ENCODE measurements at places on chromosomes 12 and 14.

DNA sequence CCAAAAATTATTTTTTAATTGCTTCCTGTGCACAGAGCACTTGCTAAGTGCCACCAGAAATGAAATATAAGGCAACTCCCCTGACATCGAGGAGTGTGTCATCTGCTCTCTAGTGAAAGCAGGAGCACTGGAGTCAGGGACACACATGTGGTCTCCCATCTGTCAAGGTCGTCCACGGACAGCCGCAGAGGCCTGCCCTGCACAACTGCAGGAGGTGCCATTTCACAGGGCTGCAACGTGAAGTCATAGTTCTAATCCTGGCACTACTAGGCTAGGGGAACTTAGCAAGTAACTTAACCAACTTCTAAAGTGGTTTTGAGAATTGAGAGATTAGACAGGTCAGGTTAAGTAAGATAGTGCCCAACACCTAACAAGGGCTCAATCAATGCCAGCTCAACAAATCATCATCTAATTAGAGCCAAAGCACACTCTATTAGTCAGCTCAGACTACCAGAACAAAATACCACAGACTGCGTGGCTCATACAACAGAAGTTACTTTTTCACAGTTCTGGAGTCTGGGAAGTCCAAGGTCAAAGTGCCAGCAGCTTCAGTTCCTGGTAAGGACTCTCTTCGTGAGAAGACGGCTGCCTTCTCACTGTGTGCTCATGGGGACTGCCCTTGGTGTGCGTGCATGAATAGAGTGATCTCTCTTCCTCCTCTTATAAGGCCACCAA is 30.7 kb downstream of the FOXN3 start:
- DNase-seq: no peak

DNA sequence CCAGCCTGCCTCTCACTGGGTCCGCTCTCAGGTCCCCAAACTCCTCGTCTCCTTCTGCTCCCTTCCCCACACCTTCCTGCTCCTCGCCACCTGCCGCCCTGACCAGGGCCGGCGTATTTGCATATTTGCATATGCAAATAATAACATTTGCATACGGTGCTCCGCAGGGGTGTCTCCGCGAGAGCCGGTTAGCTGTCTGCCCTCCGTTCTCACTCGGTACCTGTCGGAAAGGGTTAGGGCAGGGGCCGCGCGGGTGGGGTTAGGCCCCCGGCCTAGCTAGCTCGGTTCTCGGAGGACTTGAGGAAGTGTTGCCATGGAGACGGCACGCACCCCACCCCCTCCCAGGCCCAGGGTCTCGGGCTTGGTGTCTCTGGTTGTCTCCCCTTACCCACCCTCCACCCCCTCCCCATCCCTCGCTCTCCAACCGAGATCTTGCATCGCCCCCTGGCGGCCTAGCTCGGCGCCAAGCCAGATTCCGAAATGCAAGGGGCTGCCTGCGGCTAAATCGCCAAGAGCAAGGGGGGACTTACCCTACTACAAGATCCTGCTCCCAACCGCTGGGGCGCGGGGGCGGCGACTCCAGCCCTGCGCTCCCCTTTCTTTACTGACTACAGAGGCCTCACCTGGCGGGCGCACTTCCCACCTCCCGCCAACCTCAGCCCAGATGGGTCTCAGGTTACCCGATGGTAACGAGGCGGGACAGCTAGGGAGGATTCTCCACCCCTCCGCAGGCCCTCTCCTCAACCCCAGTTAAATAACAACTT is 8.1 kb downstream of the STAC3 start:
- peak; percentile 89 for DNase-seq

DNA sequence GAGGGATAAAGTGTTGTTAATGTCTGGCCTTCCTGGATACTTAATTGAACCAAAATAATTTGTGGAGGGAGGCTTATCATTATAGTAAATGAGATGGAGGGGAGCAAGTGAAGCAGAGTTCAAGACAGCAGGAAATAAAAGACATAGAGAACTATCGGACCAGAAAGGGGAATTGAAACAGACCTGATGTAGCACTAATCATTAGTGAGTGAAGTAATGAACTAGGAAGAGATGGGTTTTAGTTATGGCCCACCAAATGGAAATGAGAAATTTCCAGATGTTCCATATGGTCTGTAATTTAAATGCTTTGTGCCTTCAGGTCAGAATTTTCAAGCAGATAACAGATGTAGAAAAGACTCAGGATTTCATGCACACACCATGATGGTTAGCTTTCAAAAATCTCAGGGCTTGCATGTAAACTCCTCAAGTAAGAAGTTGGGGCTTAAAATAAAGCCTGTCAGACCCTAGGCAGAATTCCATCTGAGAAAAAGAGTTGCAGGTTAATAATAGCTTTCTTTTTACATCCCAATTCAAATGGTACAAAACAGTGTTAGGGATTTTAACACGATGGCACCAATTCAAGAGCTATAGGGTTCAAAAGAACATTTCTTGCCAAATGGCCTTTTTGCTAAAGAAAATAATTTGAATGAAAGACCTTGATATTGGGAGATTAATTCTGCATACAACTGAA is 355.8 kb downstream of the FSCB start:
- no peak for DNase-seq

DNA sequence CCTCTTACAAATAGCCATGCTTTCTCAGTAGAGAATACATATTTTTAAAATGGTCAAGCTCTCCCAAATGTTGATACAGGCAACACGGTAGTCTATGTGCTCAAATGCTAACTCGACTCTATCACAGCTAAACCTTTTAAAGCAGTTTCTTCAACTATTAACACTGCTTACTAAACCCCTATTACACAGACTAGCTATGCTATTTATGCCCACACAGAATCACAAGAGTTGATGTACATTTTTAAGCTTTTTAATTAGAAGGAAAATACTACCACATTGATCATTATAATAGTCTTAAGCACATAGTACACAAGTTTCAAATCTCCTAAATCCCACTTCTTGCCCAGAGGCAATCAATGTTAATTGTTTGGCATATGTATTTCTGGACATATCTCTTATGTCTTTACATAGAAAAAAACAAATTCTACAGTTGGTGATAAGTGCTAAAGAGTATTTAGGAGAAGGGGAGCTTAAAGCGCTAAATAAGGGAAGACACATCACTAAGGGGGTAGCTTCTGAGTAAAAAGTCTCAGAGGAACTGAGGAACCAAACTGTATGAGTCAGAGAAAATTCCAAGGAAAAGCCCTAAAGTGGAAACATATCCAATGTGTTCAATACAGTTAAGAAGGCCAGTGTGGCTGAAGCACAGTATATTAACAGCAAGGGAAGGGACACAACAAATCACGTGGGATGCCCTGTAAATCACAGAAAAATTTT is 13.7 kb downstream of the HNRNPC start:
- DNase-seq: no peak

DNA sequence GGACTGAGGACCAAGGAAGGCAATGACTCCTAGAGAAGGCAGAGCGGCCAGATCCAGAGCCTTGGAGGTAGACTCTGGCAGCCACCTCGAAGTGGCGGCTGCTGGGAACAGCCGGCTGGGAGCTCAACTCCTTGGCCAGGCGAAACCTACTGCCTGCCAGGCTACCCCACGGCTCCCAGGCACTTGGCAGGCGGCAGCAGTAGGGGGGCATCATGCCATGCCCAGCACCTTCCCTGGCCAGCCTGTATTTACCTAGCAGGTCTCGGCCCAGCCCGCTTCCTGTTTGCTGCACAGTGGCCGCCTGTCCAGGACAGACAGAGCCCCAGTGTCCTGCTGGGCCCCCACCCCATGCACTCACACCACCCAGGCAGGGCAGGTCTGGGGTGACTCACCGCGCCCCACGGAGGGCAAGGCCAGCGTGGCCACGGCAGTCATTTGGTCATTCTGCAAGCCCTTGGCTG is 10.2 kb downstream of the TRPV4 start:
- DNase-seq: no peak

GRCh38 chr12:104689635-104690034 is 232.9 kb downstream of the CHST11 start:
- DNase-seq: no peak

DNA sequence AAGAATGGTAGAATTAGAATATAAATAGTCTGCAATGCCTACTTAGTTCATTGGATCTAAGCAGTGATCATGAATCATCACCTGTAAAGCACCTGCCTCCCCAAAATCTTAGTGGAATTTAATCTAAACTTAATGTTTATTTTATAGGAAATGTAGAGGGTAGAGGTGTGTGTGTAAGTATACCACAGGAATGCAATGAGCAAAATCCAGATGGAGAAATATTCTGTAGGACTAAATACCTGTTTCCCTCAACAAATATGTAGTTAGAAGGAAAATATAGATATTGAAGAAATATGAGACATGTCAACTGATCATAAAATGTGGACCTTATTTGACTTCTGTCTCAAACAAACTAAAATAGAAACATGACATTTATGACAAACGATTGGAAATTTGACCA is 839.2 kb upstream of the FBXO33 start:
- no peak for DNase-seq

DNA sequence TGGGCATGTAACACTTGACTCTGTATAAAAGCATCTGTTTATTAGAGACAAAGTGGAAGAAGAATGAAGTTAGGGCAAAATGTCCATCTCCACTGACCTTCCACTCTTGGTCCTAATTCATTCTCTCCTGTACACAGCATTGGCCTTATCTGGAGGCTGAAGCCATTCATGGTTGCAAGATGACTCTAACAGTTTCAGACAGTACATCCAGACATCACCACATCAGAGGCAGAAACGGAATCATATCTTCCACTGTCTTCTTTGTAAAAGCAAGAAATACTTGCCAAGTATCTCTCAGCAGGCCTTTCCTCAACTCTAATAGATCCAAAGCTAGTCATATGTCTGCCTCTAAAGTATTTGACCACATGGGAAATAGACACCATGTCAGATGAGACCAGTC is 41.1 kb downstream of the PTHLH start:
- DNase-seq: no peak

DNA sequence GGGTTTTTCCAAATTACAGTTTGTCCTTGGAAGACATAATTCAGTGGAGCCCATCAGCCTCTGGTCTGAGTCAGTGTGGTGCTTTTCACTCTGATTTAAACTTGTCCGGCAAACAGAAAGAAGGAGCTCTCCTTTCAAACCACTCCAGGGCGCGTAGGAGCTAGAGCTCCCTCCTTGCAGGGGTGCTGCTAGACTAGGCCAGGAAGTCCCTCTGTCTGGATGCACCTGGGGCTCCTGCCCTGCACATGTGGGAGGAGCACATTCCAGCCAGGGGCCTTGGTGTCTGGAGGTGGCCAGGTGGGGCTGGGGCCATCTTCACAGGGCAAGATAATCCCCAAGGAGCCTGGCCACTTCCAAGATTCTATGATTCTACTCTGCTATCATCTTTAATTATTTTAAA is 3.1 kb downstream of the SERPINA3 start:
- no peak for DNase-seq

GRCh38 chr14:92952481-92953298 is 29.7 kb downstream of the CHGA start:
- no peak for DNase-seq

DNA sequence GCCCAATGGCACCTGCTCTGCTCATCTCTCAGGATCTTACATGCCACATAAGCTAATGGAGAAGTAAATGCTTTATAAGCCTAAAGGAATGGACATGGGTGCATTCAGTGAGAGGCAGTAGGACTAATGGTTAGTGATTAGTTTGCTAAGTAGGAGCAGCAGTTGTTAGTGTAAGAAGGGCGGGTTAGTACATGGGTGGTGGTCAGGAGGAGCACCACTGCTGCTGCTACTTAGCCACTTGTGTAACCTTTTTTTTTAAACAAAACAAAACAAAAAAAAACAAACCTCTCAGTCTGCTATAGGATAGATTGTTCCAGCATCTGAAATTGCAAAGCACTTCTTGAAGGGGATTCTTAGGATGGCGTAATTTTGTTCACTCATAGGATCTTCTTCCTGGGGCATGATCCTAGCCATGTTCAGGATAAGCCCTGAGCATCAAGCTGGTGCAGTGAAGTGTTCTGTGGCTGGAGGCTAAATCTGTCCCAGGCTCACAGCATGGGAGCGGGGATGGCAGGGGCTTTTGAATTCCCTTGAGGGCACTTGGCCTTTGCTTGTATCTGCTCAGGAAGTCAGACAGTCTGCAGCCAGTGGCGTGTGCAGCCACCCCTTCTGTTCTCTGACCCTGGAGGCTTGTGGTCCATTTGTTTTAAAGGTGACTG is 63.6 kb downstream of the CHST11 start:
- DNase-seq: no peak

DNA sequence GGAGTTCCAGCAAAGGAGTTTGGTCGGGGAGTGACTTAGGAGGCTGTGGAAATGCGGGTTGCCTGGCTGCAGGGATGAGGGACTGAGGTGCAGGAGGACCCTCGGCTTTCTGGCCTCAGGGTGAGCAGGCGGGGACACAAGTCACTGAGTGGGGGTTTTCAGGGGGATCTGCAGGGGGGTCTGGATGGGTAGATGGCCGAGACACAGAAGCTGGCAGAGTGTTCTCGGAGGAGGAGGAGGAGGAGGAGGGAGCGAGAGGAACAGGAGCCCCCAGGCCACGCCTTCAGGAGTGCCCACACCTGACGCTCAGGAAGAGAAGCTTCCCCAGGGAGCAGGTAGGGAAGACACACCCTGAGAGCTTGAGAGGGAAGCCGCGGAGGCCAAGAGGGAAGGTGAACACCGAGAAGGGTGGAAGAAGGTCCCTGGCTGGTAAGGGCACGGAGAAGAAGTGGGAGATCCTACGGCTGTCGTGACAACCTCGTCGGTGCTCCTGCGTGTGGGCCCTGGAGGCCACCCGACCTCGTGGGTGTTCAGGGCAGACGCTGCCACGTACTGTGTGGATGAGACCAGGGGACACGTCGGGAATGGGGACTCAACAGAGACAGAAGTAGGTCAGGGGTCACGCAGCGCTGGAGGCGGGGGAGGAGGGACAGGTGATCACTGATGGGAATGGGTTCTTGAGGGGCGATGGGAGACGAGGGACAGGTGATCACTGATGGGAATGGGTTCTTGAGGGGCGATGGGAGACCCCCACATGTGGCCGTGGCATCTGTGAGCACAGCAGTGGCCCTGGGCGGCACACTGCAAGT is 109.4 kb downstream of the PIWIL1 start:
- DNase-seq: no peak

- DNase-seq: no peak
Measured at GRCh38 chr12:91885851-91886731, 259.6 kb downstream of the BTG1 start.

GRCh38 chr12:24111616-24112015 is 162.1 kb upstream of the SOX5 start:
- DNase-seq: no peak

- DNase-seq: no peak
Measured at GRCh38 chr14:29805415-29806123, 122.1 kb downstream of the PRKD1 start.

GRCh38 chr14:90616313-90616712 is 199.9 kb downstream of the TTC7B start:
- DNase-seq: no peak

- DNase-seq: no peak
Measured at GRCh38 chr12:10829994-10830393, 3.8 kb upstream of the TAS2R10 start.

- no peak for DNase-seq
Measured at GRCh38 chr12:15522574-15523187, 200.4 kb downstream of the PTPRO start.

DNA sequence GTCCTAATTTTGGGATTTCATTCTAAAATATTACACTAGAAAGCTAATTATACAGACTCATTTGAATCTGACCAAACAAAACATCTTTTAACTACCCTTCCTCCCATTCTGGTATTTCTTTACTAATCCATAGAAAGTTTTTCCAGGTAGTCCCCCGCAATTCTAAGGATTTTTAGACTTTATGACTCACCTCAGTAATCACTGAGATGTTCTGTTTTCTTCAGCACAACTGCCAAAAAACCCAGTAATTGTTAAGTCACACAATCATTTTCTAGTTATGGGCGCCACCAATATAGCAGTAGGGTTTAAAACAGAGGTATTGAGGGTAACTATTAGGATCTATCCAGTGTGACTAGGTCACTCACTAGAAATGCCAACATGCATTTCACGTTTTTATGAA is 1.6 kb upstream of the ARID4A start:
- DNase-seq: no peak
